Esophagus squamous epithelium (tissue), 5 donors: ENCODE measurements at places on chromosomes 7 and 10. TPM values are rescaled to one million over a fixed set of nuclear protein-coding genes. Genes with fewer than 3 reads are reported as not detected.

RSPH10B2 gene
- not detected for total RNA-seq

MAP3K8 gene
- total RNA-seq, result 16.4 TPM

IL6 gene
- total RNA-seq, result 0.95 TPM

ZNF679 gene
- not detected for total RNA-seq

GRCh38 chr7:66419210-66419609 is 209.5 kb upstream of the KCTD7 start:
- H3K4me1 ChIP-seq, result no peaks in the 10 kb centered on the region
- H3K4me3 ChIP-seq, result no peak overlapping the region
- no peak overlapping the region for H3K27ac ChIP-seq
- no peaks in the 10 kb centered on the region for H3K27me3 ChIP-seq
- peaks cover 10% of the 10 kb centered on the region for H3K36me3 ChIP-seq
- DNase-seq, result no peak

GRCh38 chr10:12849319-12850181 is 152.0 kb downstream of the CCDC3 start:
- peak overlapping the region; percentile 58 for H3K27ac ChIP-seq
- no peaks in the 10 kb centered on the region for H3K27me3 ChIP-seq
- peak overlapping the region; percentile 26 for H3K4me3 ChIP-seq
- H3K4me1 ChIP-seq, result peaks cover 7% of the 10 kb centered on the region

DNA sequence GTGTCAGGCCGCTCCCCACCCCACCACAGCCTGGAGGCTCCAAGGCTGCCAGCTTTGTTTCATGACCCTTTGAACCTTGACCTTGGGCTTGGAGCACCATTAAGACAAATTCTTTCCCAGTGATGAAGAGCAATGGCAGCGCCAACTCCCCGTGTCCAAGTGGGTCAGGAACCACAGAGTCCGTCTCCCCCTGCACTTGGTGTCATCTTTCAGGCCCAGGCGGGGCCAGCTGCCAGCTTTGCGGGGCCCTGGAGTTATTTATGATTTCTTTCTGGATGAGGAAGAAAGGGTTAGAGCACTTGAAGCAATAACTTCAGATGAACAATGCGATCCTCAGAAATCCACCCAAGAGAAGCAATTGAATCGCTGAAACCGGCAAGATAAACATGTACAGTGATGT is 110.8 kb downstream of the MYL10 start:
- H3K4me1 ChIP-seq, result no peaks in the 10 kb centered on the region
- no peak for DNase-seq
- H3K36me3 ChIP-seq, result no peaks in the 10 kb centered on the region
- H3K27me3 ChIP-seq, result no peaks in the 10 kb centered on the region
- no peak overlapping the region for H3K4me3 ChIP-seq

GRCh38 chr10:34768261-34768971 is 46.7 kb downstream of the PARD3 start:
- peaks cover 100% of the 10 kb centered on the region for H3K4me1 ChIP-seq
- H3K27ac ChIP-seq, result peak overlapping the region; percentile 81
- H3K4me3 ChIP-seq, result no peak overlapping the region
- H3K36me3 ChIP-seq, result no peaks in the 10 kb centered on the region

DNA sequence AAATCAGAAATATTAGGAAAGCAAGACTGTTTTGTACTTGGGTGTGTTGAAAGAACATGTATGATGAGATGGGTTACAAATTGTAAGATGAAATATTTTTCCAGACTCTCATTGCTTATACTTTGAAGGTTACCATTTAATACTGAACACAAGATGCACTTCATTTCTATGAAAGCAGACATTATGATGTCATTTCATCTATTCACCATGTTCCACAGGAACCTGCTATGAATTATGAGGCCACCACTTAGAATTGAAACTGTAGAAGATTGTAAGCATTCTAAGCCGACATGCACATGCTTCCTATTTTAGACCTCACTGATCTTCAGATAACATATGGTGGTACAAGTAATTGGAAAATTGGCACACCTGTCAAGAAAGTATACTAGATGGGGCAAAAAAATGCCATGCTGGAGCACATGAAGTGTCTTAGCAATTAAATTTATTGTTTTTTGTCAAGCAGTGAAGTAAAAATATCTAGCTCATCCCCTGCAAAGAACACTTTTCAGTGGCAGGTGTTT is 195.0 kb downstream of the PHF14 start:
- H3K4me3 ChIP-seq, result no peak overlapping the region
- DNase-seq, result no peak
- no peaks in the 10 kb centered on the region for H3K27me3 ChIP-seq
- no peak overlapping the region for H3K27ac ChIP-seq

DNA sequence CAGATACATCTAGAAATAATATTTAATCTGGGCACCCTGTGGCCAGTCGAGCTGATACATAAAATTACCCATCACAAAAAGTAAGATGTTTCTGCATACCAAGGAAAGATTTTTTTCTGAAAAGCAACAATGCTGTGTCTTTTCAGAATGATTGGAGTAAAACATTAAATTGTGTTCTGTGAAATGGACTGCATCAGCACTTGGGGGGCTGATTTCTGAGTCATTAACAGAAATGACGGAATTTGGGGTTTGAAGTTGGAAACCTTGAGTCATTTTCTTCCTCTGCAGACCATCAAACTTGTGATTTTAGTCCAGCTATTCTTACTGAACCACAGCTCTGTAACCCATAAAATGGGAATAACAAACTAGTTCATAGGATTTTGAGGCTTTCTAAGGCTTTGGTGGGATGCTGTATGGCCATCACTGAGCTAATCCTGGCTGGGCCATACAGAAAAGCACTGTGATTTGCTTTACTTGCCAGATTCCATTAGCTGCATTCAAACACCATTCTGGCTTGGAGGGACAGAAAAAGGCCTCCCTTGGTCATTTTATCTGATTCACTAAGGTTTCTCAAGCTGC is 739.4 kb upstream of the IGFBP3 start:
- no peak overlapping the region for H3K4me3 ChIP-seq
- no peak overlapping the region for H3K27ac ChIP-seq
- H3K27me3 ChIP-seq, result no peaks in the 10 kb centered on the region
- H3K36me3 ChIP-seq, result no peaks in the 10 kb centered on the region
- no peaks in the 10 kb centered on the region for H3K4me1 ChIP-seq

GRCh38 chr10:63766745-63767137 is 245.5 kb downstream of the REEP3 start:
- DNase-seq, result no peak
- H3K36me3 ChIP-seq, result no peaks in the 10 kb centered on the region
- H3K4me1 ChIP-seq, result no peaks in the 10 kb centered on the region
- H3K27me3 ChIP-seq, result no peaks in the 10 kb centered on the region

DNA sequence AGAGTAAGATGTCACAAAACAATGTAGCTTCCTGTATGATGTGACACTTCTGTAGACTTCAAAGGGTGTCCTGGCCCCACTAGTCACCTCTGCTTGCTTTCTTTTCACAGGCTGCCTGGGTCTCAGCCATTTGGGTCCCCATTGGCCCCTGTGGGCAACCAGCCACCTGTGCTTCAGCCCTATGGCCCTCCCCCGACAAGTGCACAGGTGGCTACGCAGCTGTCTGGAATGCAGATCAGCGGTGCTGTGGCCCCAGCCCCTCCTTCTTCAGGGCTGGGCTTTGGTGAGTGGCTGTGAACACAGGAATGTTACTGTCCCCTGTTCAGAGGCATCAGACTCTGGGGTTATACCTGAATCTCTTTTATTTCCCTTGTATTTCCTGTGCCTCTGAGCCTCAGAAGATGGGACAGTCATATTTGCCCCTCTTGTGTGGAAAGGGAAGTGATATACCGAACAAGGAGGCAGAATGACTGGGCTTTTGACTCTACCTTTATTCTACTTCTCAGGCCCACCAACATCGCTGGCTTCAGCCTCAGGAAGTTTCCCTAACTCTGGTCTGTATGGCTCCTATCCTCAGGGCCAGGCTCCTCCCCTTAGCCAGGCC is 15.4 kb downstream of the SEC24C start:
- DNase-seq, result no peak
- no peak overlapping the region for H3K4me3 ChIP-seq
- H3K36me3 ChIP-seq, result peaks cover 98% of the 10 kb centered on the region
- no peaks in the 10 kb centered on the region for H3K4me1 ChIP-seq

DNA sequence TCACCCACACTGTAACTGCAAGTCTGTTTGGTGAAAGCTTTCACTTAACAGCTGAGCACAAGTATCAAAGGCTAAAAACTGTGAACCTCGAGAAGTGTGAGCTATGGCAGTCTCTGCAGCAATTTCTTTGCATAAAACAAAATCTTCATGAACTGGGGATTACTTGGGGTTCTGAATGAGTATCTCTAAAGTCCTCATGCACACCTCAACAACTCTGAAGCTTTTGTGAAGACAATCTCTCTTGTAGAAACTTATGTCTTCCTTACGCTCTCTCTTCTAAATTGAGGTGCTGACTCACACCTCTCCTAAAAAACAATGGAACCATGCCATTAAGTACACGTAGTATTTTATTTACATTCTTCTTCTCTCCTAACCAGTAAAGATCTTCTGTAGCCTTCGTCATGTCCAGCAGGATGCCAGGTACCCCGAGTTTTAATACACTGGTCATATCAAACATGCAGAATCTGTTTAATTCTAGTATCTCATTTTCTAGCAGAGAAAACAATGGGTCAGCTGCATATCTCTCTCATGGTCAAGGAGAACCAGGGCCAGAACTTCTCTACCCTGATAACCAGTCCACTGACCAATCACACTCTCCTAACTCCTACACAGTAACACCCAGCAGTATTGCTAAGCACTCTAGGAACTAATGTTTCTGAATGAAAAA is 76.9 kb downstream of the UBE2H start:
- peak overlapping the region; percentile 42 for H3K27ac ChIP-seq
- H3K36me3 ChIP-seq, result no peaks in the 10 kb centered on the region
- no peak for DNase-seq
- H3K4me3 ChIP-seq, result no peak overlapping the region

- peaks cover 11% of the 10 kb centered on the region for H3K4me1 ChIP-seq
- no peak for DNase-seq
- H3K4me3 ChIP-seq, result no peak overlapping the region
- no peaks in the 10 kb centered on the region for H3K36me3 ChIP-seq
- H3K27me3 ChIP-seq, result peaks cover 51% of the 10 kb centered on the region
- H3K27ac ChIP-seq, result no peak overlapping the region
Measured at GRCh38 chr10:92845921-92846320, 2.4 kb upstream of the EXOC6 start.

DNA sequence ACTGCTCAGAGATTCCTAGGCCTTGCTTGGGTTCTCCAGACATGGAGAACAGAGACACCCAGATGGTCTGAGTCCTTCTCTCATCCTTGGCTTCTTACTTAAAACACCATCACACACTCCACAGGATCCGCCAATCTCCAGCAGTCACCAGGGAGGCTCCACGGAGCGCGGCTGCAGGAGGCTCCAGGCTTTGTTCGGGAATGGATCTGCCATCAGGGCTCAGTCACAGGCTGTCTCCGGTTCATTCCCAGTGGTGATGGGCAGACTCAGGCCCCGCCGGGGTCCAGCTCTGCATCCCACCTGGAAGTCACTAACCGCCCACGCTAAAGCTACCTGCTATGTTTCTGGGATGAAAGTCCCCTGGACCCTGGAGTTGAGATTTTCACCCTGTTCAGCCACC is 312.9 kb downstream of the TCERG1L start:
- DNase-seq, result no peak
- no peaks in the 10 kb centered on the region for H3K27me3 ChIP-seq
- H3K36me3 ChIP-seq, result no peaks in the 10 kb centered on the region
- peaks cover 12% of the 10 kb centered on the region for H3K4me1 ChIP-seq
- H3K27ac ChIP-seq, result no peak overlapping the region
- H3K4me3 ChIP-seq, result no peak overlapping the region

DNA sequence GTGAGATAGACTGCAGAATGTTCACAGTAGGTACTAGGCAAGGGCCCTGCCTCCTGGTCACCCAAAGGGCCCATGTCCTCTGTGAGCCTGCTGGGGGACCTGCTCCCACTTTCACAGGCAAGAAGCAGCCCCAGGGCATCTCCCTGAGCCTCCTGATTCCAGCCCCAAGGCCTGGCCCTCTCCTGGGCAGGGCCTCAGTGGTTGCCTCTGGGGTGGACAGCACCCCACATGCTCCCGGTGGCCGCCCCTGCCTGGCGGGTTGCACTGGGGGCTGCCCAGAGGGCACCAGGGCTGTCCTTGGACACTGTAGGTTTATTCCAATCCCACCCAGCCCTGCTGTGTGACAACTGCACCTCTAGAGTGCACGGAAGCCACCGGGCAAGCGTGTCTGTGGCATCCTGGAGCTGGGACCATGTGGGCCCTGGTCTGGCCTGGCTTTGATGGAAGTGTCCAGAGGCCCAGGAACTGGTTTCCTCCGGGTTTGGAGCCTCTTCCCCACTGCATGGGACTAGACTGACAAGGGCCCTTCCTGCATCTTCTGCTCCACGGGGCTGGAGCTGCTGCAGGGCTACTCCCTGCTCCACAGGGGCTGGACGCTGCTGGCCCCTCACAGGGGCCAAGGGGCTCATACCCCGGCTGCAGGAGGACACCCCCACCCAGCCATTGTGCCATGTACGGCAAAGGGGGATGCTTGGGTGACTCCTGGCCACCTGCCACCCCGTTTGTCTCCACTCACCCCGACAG is 25.0 kb upstream of the SYCE1 start:
- no peak overlapping the region for H3K27ac ChIP-seq
- no peaks in the 10 kb centered on the region for H3K36me3 ChIP-seq
- H3K27me3 ChIP-seq, result peaks cover 53% of the 10 kb centered on the region
- H3K4me1 ChIP-seq, result no peaks in the 10 kb centered on the region
- H3K4me3 ChIP-seq, result no peak overlapping the region
- DNase-seq, result no peak

DNA sequence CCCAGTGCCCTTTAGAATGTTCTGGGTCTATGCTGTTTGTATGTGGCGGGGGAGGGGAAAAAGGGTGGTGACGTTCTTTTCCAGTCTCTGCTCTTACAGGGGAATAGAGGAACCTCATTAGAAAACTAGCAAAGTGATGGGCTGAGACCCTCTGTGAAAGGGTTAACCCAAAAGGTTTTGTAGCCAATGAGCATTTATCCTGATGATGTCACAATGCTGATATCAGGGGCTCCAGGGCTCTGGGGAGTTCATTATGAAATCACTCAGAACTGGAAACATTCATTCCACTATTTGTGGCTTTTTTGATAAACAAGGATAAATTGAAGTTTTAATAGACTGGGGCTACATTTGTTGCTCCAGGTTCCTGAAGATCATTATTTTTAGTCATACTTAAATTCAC is 71.7 kb downstream of the ARID5B start:
- peaks cover 15% of the 10 kb centered on the region for H3K4me1 ChIP-seq
- no peak overlapping the region for H3K27ac ChIP-seq
- DNase-seq, result no peak

DNA sequence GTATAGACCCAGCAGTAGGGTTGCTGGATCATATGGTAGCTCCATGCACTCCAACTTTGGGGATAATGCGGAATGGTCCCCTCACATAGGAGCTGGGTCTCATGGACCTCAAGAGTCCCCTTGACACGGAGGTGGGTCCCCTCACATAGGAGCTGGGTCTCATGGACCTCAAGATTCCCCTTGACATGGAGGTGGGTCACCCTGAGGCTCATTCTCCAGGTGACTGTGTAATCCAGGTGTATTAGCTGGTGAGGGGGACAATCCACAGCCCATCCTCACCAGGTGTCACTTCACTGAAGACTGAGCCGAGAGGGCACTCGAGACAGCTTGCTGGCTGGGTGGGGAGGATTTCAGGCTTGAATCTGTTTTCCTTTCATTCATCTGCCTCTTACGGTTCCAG is 121.9 kb downstream of the PTPN20 start:
- no peaks in the 10 kb centered on the region for H3K27me3 ChIP-seq
- no peak for DNase-seq
- no peak overlapping the region for H3K4me3 ChIP-seq
- H3K4me1 ChIP-seq, result no peaks in the 10 kb centered on the region
- H3K27ac ChIP-seq, result no peak overlapping the region

- no peak for DNase-seq
- no peak overlapping the region for H3K4me3 ChIP-seq
- H3K36me3 ChIP-seq, result no peaks in the 10 kb centered on the region
- H3K4me1 ChIP-seq, result peaks cover 19% of the 10 kb centered on the region
- H3K27me3 ChIP-seq, result no peaks in the 10 kb centered on the region
Measured at GRCh38 chr10:114387784-114388183, 16.5 kb downstream of the AFAP1L2 start.
